ENCODE measurements at places on chromosomes 12 and 14.

- DNase-seq, result no peak
Measured at GRCh38 chr12:32253154-32253790, 146.1 kb upstream of the FGD4 start.

DNA sequence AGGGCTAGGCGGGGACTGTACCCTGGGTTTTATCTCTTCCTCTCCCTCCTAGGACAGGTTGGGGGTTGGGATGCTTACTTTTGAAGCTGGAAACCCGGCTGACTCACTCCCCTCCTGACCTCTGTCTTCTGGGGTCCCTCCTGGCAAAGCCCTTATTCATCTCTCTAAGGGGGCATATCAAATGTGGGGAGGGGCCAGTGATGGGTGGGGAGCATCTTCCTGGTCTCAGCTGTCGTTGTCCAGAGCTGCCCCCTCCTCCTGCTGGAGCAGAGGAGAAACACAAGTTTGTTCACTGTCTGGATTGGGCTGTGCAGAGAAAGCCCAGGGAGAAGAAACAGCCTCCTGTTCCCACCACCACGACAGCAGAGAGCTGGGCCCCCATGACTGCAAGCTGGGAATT is 85.8 kb downstream of the TNFAIP2 start:
- DNase-seq, result no peak

- DNase-seq, result no peak
Measured at GRCh38 chr12:50985322-50985721, 33.0 kb downstream of the HIGD1C start.

DNA sequence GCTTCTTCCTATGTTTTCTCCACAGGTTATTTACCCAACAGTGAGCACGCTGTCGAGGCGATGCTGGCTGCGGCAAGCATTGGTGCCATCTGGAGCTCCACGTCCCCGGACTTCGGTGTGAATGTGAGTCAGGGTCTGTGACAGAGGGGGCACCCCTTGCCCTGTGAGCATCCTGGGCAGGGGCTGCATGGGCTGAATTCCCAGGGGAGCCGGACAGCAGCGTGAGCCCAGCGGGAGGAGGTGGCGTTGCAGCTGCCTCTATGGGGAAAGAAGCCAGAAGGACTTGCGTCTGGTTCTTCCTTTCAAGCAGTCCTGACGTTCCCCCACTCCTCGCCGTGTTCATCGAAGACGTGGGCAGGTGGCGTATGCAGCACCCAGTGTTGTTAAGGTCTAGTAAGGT is 26.2 kb downstream of the AACS start:
- DNase-seq, result no peak

- DNase-seq, result no peak
Measured at GRCh38 chr14:72568296-72568992, 325.5 kb downstream of the DPF3 start.

DNA sequence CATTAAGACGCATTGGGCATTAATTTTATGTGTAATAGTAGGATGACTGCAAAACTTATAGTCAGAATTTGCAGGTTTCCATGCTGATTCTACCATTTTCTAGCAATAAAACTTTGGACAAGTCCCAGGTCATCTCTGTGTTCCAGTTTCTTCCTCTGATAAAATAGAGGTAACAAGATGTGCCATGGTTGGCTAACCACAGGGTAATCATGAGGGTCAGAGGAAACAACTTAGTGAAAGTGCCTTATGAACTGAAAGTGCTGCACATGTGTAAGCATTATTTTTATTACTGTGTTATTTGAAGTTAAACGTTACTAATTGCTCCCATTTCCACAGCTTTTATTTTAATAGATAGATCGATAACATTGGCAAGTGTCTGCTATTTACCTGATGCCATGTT is 21.1 kb downstream of the SMCO2 start:
- no peak for DNase-seq

- no peak for DNase-seq
Measured at GRCh38 chr12:78430551-78430950, 434.0 kb upstream of the SYT1 start.

GRCh38 chr12:94596596-94596995 is 53.8 kb downstream of the TMCC3 start:
- no peak for DNase-seq

- DNase-seq, result no peak
Measured at GRCh38 chr14:77979666-77980351, 179.9 kb downstream of the ADCK1 start.

GRCh38 chr14:56081139-56081538 is 37.1 kb upstream of the PELI2 start:
- no peak for DNase-seq

- DNase-seq, result no peak
Measured at GRCh38 chr14:76770521-76771436, 9.5 kb downstream of the VASH1 start.

DNA sequence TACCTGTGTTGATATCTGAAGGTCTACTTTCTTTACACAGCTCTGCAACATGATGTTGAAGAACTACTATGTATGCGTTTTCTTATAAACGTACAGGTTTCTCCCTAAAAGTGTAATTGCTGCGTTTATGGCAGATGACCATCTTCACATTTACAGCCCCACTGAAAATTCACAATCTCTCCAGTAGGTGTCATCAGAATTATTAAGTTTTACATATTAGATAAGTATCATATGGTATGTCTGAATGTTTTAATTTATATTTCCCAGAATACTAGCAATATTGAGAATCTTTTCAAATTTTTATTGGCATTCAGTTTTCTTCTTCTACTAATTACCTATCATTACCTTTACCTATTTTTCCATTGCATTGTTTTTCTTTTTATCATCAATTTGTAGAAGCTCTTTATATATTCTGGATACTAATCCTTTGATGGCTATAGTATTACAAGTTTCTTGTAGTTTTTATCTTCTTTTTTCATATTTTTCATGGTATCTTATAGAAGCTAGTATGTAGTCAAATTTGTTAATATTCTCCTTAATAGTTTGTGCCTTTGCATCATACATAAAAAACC is 123.5 kb downstream of the CAPZA3 start:
- peak; percentile 6 for DNase-seq

GRCh38 chr12:6207259-6207925 is 7.2 kb downstream of the CD9 start:
- DNase-seq, result no peak

DNA sequence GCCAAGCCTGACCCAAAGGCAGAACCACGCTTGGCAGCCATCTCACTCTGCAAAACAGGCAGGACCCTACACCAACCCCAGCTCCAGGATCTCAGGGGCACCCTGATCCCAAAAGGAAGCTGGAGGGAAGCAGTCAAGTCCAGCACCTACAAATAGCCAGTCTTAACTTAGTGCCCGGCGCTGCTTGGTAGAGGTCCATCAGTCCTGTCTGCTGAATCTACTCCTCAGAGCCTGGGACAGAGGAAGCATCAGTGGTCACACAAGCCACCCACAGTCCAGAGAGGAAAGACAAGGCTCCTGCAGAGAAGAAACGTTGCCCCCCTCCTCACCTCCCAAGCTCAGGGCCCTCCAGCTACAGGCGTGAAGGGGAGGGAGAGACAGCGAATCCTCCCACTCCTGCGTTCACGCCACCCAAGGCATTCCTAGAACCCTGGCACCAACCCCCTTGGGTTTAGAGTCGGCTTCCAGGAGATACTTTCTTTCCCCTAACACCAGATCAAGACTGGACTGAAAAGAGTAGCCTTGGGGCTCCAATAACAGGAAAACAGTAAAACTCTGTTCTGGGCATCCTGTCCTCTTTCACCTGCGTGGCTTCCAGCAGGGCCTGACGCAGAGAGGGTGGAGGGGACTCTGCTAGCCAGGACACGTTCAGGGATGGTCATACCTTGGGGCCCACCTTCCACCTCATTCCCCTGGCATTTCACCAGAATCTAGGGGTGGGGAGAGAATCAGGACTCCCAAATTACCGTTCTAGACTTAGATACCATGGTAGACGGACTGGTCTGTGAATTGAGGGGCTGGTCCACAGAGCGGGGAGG is 1.2 kb downstream of the PXN start:
- DNase-seq, result no peak

GRCh38 chr14:95463171-95463901 is 53.1 kb downstream of the SYNE3 start:
- DNase-seq, result peak; percentile 100

DNA sequence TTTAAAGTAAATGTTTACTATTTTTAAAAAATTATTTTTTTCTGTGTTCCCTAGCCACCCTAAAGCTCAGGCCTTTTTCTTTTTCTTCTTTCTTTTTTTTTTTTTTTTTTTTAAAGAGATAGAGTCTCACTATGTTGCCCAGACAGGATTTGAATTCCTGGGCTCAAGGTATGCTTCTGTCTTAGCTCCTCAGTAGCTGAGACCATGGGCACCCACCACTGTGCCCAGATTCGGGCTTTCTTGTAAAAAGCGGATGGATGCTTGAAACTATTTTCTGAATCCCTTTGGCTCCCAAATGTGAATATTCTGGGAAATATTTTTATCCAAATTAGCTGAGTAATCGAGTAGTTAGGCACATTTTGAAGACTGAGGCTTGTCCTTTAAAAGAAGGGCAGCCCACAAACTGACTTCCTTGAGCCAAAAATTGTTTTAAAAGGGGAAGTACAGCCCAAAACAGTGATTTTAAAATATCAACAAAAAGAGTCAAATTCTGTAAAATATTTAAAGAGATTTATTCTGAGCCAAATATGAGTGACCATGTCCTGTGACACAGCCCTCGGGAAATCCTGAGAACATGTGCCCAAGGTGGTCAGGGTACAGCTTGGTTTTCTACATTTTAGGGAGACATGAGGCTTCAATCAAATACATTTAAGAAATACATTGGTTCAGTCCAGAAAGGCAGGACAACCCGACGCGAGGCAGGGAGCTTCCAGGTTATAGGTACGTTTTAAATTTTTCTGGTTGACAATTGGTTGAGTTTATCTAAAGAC is 28.8 kb upstream of the HIGD1C start:
- DNase-seq, result peak; percentile 22

- DNase-seq, result no peak
Measured at GRCh38 chr14:86003998-86004397, 474.1 kb downstream of the FLRT2 start.

GRCh38 chr14:26738571-26738970 is 140.7 kb upstream of the NOVA1 start:
- DNase-seq, result peak; percentile 29

DNA sequence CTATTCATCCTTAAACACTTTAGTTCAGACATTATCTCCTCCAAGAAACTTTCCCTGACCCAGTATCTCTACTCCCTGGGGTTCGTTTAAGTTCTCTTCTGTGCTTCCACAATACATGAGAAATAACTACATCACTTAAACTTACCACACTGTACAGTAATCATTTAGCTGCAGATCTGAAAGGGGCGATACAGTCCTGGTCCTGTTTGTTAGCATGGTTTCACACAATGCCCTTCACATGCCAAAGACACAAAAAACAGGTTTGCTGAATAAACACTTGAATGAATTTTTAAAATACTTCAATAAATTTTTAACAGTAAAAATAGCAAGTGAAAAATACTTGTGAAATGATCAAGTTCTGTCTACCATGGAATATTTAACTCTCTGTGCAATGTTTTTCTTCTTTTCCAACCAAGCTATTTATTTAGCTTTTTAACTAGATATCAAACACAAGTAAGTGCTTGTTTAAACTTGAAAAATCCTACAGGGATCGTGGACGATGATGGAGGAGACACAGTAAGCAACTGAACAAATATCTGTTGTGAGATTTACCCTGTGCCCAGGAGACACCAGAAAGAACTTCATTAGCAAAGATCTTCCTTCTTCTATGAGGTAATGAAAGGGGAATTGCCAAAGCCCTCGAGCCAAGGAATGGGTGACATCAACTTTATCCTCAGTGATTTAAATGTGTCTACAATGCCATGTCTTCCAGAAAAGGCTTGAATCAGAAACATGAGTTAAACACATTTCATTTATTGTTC is 255.6 kb upstream of the GRIP1 start:
- DNase-seq, result no peak

GRCh38 chr12:4148418-4149056 is 125.0 kb upstream of the CCND2 start:
- DNase-seq, result no peak

DNA sequence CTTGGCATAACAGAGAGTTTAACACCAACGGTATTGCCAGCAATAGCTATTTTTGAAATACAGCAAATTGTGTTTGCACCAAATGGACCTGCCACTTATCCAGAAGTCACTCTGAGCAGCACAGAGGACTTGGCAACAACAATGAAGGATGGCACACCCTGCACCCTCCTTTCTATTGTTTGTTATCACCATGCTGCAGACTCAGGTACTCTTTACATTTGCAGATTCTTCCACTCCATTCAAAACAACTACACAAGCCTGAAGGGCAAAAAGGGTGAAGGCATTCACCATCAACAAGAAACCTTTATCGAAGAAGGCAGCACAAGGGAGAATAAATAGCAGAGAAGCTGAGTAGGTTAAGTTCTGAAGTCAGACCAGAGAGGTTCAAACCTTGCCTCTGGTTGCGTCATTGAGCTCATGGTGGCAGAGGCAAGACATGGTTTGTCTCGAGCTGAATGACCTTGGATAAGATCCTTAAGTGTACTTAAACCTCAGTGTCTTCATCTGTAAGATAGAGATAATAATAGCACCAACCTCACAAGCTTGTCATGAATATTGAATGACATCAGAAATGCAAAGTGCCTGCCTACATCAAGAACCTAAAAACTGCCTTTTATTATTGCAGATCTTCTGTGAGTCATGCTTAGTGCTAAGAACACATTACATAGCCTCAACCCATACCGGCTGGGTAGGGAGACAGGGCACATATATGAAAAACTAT is 1.4 kb upstream of the ACSM4 start:
- DNase-seq, result no peak

DNA sequence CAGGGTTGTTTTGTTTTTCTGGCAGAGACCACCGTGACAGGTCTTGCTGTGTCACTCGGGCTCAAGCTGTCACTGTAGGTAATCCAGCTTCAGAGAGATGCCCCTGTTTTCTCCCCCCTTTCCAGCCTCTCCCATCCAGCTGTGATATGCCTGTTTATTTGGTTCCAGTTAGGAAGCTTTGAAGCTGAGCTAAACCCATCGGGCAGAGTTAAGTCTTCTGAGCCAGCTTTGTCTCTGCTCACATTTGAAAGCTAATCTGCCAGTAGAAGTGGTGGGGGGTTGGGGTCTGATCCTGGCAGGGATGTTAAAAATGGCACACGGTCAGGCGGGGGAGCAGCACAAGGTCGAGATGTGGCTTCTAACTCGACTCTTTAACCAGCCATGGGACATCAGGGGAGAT is 130.0 kb downstream of the TSPAN9 start:
- DNase-seq, result no peak

DNA sequence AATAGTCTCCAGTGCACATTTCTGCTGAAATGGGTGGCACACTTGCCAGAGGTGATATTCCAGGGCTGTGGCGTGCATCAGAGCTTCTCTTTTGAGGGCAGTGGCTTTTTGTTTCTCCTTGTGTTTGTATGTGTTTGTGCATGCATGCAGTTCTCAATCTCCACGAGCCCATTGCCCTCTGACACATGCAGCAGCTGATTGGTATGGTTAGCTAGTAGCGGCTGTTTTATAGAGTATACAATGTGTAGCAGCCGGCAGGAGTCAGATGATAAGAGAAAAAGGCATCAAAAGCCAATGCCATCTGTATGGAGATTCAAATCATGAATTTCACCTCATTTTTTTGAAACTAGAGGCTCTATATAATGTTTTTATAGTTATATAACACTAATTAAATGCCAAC is 616.9 kb upstream of the STXBP6 start:
- no peak for DNase-seq

GRCh38 chr14:68694516-68695235 is 98.2 kb downstream of the ZFP36L1 start:
- DNase-seq, result no peak

GRCh38 chr12:12384571-12385340 is 27.9 kb downstream of the BORCS5 start:
- peak; percentile 33 for DNase-seq

All from NCI-H2081 (cell line).